ENCODE measurements at places on chromosomes 6 and 20.

- DNase-seq, result no peak
Observed at GRCh38 chr20:62814060-62814708, 2.7 kb upstream of the COL9A3 start.

DNA sequence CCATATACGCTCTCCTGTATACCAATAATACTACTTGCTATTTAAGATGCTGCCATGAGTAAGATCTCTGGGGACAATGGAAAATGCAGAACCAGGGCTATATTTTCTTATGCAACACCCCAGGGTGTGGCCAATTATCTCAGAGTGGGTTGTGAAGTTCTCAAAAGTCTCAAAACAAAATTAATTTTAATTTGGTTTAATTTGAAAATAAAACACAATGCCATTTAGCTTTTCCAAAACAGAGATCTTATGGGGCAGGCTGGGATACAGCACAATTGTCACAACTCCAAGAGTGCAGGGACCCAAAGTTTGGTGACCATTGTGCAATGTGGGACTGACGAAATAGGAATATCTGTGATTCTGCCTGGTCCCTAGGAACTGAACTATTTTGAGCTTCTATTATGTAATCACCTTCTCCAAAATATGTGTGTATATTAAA, 43.1 kb downstream of the MBOAT1 start:
- DNase-seq, result no peak

DNA sequence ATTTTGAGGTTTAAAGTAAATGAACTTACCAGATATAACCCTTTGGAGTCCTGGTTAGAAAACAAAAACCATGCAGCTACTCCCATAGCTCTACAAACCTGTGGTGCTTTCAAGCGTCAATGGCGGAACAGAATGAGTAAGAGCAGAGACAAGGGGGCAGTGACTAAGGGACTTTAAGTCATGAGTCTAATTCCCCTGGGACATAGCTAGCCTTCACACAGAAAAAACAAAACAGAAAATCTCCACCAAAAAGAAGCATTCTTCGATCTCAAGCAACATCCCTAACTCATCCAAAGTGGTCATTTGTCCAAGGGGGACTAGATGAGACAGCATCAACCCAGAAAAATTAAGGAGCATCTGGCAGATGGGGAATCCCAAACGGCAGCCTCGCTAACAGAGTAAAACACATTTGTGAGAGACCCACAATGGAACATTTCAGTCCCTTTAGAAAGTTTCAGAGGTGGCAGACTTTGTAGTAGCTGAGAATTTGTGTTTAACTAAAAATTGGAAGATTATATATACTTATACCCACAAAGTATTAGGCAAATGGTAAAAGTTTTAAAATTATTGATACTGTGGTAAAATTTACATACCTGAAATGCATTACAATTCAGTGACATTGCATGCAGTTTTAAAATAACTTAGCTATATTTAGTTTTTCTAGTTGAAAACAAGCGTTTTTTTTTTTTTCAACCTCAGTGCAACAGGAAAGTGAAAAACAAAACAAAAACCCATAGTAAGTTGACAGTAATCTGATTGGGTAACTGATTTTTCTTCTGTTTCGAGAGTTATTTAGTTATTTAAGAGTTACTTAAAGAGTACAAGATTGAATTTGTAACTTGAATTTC, 67.5 kb downstream of the KCNQ5 start:
- no peak for DNase-seq

- no peak for DNase-seq
Observed at GRCh38 chr6:157685596-157686280, 137.3 kb upstream of the SNX9 start.

GRCh38 chr6:46221222-46221793, 50.5 kb upstream of the ENPP5 start:
- DNase-seq, result no peak

- DNase-seq, result no peak
Observed at GRCh38 chr6:135299256-135299655, 118.1 kb downstream of the MYB start.

DNA sequence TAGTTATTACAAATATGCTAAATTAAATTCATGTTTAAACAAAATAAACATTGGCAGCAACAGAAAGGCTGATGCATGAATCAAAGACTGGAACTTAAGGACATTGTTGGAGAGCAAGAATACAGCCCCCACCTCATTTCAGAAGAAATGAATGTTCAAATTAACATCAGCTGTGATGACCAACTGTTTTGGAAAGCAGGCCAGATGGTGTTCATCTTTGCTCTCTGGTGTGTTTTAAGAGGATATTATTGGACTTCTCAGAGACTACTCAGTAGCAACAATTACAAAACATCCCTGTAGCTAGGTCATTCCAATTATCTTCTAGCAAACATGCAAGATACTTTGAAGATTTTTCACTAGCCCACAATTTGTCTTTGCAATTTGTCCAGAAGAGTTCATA, 118.6 kb upstream of the DOK5 start:
- DNase-seq, result no peak

GRCh38 chr20:3710011-3710466, 2.4 kb downstream of the SIGLEC1 start:
- DNase-seq, result no peak

All from activated naive CD4-positive, alpha-beta T cell (primary cell).